ENCODE measurements at places on chromosomes 4 and X.

DNA sequence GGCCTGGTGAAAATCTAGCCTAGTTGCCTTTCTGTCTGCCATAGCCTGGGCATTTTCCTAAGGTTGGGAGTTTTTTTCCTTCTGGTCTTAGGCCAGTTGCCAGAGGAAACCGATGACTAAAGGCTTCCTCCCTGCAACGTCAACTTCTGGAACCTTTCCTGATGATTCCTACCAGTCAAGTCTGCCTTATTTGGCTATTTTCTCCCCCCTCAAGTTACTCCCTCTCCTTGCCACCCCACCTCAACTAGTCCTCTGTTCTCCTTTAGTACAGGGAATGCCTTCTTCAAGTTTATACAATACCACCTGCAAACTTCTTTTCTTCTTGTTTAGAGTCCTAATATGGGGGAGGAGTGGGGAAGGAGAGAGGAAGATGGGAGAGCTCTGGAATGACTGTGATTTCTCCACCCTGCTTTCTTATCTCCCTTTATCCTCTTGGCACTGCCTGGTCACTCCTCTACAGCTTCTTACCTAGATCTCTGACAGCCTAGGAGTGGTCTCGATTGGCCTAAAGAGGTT is 10.6 kb downstream of the MSN start:
- H3K27me3 ChIP-seq = no peaks in the 10 kb centered on the region
- peak overlapping the region; percentile 58 for H3K27ac ChIP-seq
- H3K36me3 ChIP-seq = peaks cover 38% of the 10 kb centered on the region

GRCh38 chrX:40748977-40749376 is 13.6 kb upstream of the MED14 start:
- peak overlapping the region; percentile 63 for H3K27ac ChIP-seq
- DNase-seq = no peak
- no peak overlapping the region for H3K4me3 ChIP-seq
- peaks cover 4% of the 10 kb centered on the region for H3K36me3 ChIP-seq
- peaks cover 10% of the 10 kb centered on the region for H3K4me1 ChIP-seq
- H3K27me3 ChIP-seq = no peaks in the 10 kb centered on the region

DNA sequence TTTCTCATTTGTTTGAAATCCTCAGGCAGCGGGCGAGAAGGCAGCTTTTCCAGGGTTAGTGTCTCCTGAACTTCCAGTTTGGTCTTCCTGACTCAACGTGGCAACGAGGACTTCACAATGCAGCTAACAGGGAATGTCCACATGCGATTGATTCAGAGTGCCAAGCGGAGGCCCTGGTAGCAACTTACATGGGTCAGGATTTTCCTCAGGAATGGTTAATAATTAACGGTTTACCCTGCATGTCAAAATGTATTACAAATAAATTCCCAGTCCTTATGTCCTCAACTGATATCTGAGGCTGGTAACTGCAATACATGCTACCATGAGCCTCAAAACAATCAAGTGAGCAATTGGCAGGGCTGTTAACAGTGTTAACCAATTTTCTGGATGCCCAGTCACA is 67.2 kb downstream of the MAP3K15 start:
- no peaks in the 10 kb centered on the region for H3K4me1 ChIP-seq
- H3K27me3 ChIP-seq = no peaks in the 10 kb centered on the region
- no peak for DNase-seq
- H3K4me3 ChIP-seq = no peak overlapping the region

DNA sequence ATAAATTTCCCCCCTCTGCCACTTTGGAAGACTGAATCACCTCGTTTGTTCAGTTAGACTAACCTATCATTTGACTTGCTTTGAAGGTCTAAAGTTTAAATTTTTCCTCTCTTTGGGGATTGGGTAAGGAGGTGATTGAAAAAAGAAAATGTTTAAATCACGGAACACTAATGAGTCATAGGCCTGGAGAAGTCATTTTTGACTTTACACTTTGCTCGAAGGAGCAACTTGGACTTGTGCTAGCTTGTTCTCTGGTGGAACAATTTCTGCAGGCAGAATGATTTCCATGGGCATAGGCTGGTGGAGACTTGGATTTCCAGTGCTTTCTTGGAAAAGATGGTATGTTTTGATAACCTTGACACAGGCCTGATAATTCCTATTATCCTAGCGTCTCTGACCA is 10.5 kb upstream of the GLUD2 start:
- DNase-seq = no peak
- no peaks in the 10 kb centered on the region for H3K36me3 ChIP-seq
- no peaks in the 10 kb centered on the region for H3K27me3 ChIP-seq
- H3K4me1 ChIP-seq = no peaks in the 10 kb centered on the region
- no peak overlapping the region for H3K4me3 ChIP-seq
- no peak overlapping the region for H3K27ac ChIP-seq

- no peaks in the 10 kb centered on the region for H3K36me3 ChIP-seq
- no peak overlapping the region for H3K27ac ChIP-seq
- peaks cover 7% of the 10 kb centered on the region for H3K4me1 ChIP-seq
- H3K27me3 ChIP-seq = peaks cover 60% of the 10 kb centered on the region
Observed at GRCh38 chrX:72128881-72129280, 2.8 kb downstream of the RTL5 start.

DNA sequence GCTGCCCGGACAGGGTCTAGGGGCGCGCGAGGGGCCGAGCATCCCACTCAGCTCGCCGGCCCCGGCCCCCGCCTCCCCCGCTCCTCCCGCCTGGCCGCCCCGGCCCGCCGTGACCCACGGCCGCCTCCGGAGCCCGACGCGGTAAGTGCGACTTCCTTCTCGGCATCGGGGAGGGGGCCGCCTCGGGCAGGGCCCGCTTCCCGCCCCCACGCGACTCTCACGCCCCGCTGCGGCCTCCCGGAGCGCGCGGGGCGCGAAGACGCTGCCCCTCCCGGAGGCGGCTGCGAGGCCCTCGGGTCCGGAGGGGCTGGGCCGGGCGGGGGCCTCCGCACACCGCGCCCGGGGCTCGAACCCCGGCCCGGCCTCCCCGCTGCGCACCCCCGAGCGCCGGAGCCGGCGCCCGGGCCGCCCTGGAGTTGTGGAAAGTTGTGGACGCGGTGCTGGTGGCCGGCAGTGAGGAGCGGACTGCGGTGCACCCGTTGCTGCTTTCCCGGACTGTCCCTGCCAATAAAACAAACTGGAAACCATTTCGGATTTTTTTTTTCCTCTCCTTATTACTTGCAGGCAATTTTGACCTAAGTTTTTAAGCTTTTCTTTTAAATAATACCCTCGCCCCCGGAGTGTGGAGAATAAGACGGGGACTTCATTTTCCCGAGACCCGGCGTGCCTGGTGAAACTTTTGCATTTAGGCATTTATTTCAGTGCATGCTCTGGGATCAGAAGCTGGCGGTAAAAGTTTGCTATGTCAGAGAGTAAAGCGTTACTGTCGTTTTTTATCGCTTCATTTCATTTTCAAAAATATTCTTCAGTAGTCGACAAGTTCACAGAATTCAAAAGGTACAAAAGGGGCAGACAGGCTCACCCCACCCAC is 13.0 kb upstream of the TMEM156 start:
- no peaks in the 10 kb centered on the region for H3K36me3 ChIP-seq
- H3K4me1 ChIP-seq = peaks cover 43% of the 10 kb centered on the region
- DNase-seq = no peak
- H3K27me3 ChIP-seq = no peaks in the 10 kb centered on the region
- H3K4me3 ChIP-seq = peak overlapping the region; percentile 91

DNA sequence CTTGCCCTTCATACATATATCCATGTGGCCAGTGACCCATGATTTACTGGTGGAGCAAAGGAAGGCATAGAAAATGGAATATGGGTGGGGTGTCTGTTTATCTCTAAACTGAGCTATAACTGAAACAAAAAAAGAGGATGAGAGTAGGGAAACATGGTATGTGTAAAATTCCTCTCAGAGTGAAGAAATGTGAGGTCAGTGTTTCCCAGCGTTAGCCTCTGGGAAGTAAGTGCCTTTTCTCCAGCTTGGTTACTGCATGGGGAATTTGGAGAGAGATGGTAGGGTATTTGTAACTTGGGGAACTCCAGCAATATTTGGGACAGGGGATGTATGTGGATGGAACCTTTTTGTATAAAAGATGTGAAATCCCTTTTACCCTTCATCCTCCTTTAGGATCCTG is 89.4 kb downstream of the AFF1 start:
- H3K27ac ChIP-seq = no peak overlapping the region
- peaks cover 8% of the 10 kb centered on the region for H3K36me3 ChIP-seq
- DNase-seq = no peak
- H3K4me1 ChIP-seq = peaks cover 31% of the 10 kb centered on the region
- H3K4me3 ChIP-seq = no peak overlapping the region

All from activated naive CD8-positive, alpha-beta T cell treated with anti-CD3 and anti-CD28 coated beads, Interleukin-2, amount 10 ng/mL, durations not matched to agents 7 days and 5 days (primary cell).